ENCODE measurements at places on chromosomes 4 and X.
A peak's percentile ranks its signal among the peaks of the same experiment; 100 is the strongest.

DNA sequence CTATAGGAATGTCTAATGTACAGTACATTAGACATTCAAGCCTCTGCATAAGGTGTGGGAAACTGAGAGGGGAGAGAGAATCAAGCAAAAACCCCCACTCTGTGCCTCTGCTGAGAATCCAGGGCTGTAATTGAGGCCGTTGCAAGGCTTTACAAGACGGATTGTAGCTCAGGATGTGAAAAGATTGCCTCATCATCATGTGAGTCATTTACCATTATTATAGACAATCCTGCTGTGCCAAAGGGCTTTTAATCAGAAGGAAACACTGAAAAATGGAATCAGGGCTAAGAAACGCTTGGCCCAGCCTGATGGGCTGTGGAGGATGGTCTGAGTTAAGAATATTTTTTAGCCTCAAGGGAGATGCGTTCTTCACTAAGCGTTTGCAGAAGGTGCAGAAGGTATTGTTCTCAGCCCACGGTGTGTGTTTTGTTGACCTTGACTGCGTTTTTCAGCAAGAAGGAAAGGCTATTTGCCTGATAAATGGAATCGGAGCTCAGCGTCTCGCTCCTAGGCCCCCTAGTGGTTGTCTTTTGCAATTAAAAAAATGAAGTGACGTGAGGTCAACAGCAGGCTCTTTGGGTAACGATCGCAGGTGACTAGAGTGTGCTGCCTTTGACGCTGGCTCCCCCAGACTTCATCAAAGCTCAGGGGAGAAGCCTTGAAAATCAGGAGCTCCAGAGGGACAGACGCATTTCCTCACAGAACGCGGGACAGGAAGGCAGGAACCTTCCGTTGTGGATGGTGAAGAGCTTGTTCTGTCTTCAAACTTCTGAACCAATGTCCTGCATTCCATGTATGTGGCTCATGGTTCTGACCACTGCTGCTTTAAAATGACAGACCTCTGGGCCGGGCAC, 18.1 kb upstream of the CHRNA9 start:
- peak; percentile 41 for DNase-seq

DNA sequence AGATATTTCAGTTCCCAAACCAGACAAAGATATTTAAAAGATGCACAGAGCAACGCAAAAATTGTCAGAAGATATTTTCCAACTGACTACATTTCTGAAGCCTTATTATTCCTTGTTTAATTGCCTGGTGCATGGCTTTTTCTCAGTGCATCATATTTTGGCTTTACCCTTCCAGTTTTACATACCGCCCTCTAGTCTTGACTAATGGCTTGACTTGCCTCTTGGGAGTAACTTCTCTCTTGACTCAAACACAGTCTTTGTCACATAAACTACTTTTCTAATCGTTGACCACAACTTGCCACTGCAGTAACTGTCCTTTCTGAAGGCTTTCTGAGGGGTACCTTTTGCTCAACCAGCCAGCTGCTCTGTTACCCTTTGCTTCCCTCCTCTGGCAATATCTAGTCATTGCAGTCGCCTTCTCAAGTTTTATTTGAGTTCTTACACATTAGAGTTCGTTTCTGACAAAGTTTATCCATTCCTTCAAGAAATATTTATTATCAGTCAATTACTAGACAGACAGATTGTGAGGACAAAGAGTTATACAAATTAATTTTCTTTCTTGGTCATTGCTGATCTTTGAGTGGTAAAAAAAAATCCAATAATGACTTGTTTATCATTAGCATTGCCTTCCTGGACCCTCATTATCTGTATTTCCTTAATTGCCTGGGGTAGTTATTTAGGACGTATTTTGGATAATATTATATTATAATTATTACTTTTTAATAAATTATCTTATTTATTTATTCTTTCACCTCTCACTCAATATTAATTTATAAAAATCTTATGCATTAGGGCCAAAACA, 506.9 kb upstream of the PCDH10 start:
- DNase-seq: no peak

GRCh38 chrX:107764845-107765608, 10.6 kb downstream of the TSC22D3 start:
- DNase-seq: no peak

- DNase-seq: no peak
Observed at GRCh38 chr4:149113804-149114430, 671.7 kb upstream of the NR3C2 start.

GRCh38 chr4:52015366-52015765, 4.8 kb downstream of the LRRC66 start:
- no peak for DNase-seq

Measured in Peyer's patch (tissue), 4 donors.